ENCODE measurements at places on chromosomes 4 and X. TPM values are rescaled to one million over a fixed set of nuclear protein-coding genes. Genes with fewer than 3 reads are reported as not detected.

DNA sequence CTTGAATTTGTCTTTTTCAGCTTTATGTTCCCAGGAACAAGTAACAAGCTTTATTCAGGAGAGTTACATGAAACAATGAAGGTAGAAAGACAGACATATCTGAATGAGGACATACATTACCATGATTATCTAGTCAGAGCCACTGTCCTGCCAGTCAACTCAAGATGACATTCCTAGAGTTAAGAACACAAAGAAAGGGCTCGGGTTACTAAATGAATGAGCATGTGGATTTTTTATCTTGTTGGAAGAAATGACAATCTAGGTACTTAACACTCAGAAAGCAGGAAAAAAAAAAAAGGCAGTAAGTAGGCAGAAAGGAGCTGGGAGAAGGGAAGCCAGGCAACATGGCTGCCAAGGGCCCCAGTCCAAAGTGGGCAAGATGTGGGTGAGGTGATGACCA is 28.0 kb upstream of the PACRGL start:
- no peak for DNase-seq

DNA sequence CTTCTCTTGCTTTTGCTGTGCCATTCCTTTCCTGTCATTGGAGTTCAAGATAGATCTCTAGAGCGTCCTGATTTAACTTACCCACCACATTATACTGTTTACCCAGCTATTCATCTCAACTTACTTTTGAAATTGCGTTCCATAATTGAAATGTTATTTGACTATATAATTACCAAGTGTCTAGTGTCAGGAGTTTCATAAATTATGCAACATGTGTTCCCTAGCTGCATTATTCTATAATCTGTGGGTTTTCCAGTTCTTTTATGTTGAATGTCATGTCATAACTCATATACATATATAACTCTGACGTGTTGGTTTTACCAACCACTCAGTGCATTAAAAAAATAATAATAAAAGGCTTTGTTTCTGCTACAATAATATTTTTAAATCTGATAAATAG is 285.9 kb upstream of the ARSJ start:
- no peak for DNase-seq

GRCh38 chrX:30835373-30835772 is 53.7 kb downstream of the TAB3 start:
- DNase-seq: no peak

Gene FAM149A
- 0.97 TPM for total RNA-seq

DNA sequence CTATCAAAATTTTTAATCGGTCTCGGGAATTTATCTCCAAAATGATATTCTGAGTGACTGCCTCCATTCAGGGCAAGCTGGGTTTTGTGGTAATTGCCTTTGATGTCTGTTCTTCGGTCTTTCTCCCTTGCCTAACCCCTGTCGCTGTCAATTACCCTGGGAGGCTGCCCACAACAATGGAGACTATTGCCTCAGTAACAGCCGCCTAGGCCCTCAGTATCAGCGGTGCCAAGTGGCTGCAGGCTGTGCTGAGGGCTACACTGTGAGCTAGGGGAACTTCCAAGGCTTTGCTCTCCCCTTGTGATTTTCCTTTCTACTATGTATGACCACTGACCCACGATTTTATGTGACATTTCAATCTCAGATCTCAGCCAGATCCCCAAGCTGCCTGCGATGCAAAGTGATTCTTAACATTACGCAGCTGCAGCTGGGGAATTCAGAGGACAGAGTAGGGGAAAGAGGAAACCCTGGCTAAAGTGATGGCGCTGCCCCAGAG is 36.3 kb upstream of the REST start:
- no peak for DNase-seq

DNA sequence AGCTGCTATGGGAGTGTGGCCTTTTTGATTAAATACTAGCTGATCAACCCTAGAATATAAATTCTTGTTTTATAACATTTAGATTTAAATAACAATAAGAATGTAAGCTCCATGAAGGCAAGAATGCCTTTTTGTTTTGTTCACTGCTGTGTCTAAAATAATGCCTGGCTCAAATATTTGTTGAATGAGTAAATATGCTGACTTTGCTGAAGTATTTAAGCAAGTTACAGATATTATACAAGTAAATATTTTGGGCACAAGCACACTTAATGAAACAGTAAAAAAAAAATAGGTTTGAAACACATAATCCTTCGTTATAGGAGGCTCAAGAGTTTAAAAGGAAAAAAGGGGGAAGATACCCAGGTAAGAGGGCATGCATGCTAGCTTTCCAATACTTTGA is 24.1 kb downstream of the FABP2 start:
- no peak for DNase-seq

Gene STAP1
- 10.9 TPM for total RNA-seq

- no peak for DNase-seq
Measured at GRCh38 chr4:121053601-121054143, 18.7 kb downstream of the NDNF start.

DNA sequence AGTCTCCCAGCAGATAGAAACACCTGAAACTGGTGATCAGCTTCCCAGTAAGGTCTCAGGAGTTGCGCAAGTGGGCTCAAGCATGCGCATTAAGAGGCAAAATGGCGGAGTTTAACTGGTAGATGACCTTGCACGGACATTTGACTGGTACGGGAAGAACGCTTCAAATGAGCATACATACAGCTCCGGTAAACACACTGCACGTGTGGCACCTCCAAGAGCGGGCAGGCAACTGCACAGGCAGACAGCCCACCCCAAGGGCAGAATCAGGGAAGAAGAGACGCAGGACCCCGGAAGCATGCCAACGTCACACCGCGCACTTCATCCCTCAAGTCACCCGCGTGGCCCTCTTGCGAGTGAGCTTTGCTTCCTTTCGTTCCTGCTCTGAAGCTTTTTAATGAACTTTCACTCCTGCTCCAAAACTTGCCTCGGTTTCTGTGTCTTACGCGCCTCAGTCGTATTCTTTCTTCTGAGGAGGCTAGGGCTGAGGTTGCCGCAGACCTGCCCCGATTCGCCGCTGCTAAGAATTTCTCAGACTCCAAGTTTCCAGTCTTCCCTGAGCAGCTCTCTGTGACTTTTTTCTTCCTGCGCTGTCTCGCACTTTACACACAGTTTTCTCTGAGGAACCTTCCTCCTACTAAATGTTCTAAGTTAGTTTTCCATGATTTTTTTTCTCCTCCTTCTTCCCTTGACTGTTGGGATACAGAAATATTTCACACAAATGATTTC is 180.7 kb upstream of the ZFP42 start:
- DNase-seq: no peak

Gene STS
- total RNA-seq: 1.1 TPM

DNA sequence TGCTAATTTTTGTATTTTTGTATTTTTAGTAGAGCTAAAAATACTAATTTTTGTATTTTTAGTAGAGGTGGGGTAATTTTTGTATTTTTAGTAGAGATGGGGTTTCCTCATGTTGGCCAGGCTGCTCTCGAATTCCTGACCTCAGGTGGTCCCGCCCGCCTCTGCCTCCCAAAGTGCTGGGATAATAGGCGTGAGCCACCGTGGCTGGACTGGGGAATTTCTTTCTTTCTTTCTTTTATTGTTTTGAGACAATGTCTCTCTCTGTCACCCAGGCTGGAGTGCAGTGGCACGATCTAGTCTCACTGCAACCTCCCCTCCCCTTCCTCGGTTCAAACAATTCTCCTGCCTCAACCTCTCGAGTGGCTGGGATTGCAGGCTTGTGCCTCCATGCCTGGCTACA is 83.0 kb downstream of the FAM193A start:
- no peak for DNase-seq

DNA sequence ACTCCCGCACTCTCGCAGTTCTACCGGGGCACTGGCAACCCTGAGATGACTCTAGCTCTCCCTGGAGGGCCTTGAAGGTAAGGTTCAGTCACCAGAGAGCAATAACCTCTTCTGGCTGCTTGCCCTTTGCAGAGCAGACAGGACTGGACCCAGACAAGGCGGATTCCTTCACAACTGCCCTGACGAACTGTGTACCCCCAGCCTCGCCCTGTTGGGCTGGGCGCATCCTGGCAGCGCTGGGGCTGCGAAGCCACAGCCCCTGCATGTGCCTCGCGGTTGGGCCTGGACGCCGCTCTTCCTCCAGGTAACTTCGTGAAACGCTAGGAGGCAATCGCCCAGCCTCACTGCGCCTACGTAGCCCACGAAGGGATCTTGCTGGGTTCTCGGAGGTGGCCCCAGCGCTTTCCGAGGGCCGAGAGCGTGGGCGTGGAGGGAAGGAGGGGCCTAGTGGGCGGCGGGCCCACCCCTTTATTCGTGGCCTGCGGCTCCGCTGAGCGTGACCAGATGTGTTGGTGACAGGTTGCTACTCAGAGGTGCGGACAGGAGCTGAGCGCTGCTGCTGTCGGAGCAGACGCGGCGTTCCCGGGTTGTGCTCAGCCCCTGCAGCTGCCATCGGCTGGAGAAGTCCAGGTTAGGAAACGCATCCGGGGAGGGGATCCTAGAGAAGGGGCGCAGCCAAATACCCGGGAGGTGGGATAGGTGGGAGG is 1.9 kb upstream of the MAMLD1 start:
- no peak for DNase-seq

DNA sequence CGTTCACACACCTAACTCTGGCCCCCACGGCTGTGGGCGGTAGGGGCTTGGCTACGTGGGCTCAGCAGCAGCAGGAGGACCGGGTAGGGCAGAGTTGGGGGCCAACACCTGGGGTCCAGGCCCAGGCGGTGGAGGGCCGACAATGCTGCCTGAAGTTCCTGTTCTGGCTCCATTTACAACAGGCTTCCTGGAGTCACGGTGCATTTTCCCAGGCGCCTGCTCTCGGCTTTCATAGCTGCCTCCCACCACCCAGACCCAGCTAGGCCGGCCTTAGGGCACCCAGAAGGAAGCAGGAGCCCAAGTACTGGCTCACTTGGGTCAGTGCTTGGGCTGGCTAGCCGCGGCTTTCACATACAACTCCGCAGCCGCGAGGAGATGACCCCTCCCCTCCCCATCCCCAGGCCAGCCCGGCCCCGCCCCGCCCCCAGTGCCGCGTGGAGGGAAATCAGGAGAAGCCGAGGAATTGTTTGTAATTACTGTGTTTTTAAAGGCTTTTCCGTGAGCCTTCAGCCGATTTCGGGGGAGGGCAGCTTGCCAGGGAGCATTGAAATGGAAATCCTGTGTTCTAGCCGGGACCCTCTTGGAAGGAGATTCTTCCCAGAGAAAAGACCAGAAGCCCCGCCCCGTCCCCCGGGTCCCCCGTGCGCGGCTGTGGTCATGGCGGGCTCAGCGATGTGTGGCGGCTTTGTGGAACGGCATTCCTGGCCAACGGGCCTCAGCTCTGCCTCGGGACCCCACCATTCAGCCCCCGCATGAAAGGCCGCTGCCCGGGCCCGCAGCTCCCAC is 28.5 kb downstream of the PJA1 start:
- DNase-seq: no peak

DNA sequence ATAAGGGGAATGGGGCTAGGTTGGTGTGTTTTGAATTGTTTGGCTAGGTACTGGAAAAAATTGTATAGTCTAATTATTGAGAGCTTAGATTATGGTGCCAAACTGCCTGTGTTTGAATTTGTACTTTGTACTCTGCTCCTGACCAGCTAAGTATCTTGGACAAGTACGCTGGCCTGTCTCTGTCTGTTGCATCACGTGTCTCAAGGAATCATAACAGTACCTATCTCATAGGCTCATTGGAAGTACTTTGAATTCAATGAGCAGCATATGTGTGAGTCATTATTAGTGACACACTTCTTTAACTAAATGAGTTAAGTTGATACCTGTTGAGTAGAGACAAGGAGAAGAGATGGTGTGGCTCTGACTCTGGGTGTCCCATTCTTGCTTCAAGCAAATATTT is 69.5 kb upstream of the MND1 start:
- no peak for DNase-seq

Gene LINC00632
- 0.60 TPM for total RNA-seq

All from activated naive CD4-positive, alpha-beta T cell treated with anti-CD3 and anti-CD28 coated beads, Interleukin-2, amount 50 U/mL, for 72 hours (primary cell).